Stimulated activated naive CD8-positive, alpha-beta T cell treated with anti-CD3 and anti-CD28 coated beads, Interleukin-15, Interleukin-2, amounts not matched to agents 100 U/mL and 50 U/mL, for 24 hours (primary cell): ENCODE measurements at places on chromosomes 7 and 10.

- no peak for DNase-seq
Observed at GRCh38 chr7:44547536-44548231, 6.6 kb upstream of the NPC1L1 start.

DNA sequence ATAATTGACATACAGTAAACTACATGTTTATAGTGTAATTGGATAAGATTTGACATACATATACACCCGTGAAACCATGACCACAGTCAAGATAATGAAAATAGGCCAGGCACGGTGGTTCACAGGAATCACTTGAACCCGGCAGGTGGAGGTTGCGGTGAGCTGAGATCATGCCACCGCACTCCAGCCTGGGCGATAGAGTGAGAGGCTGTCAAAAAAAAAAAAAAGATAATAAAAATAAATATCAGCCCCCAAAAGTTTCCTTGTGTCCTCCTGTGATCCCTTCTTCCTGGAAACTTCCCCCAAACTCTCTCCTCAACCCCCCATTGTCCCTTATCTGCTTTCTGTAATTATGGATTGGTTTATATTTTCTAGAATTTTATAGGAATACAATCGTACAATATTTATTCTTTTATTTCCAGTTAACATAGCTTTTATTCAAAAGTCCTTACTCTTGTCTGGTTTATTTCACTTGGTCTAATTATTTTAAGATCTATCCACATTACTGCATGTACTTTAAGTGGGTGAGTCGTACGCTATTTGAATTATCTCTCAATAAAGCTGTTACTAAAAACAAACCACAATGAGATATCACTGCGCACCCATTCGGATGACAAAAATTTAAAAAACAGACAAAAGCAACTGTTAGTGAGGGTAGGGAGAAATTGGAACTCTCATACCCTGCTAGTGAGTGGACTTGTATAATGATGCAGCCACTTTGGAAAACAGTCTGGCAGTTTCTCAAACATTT lies 30.1 kb upstream of the TNPO3 start:
- DNase-seq: no peak

- no peak for DNase-seq
Observed at GRCh38 chr10:31479752-31480151, 160.7 kb downstream of the ZEB1 start.

GRCh38 chr7:16688249-16688648 lies 42.3 kb downstream of the BZW2 start:
- DNase-seq: no peak

GRCh38 chr7:4265676-4266075 lies 416.4 kb upstream of the FOXK1 start:
- no peak for DNase-seq

DNA sequence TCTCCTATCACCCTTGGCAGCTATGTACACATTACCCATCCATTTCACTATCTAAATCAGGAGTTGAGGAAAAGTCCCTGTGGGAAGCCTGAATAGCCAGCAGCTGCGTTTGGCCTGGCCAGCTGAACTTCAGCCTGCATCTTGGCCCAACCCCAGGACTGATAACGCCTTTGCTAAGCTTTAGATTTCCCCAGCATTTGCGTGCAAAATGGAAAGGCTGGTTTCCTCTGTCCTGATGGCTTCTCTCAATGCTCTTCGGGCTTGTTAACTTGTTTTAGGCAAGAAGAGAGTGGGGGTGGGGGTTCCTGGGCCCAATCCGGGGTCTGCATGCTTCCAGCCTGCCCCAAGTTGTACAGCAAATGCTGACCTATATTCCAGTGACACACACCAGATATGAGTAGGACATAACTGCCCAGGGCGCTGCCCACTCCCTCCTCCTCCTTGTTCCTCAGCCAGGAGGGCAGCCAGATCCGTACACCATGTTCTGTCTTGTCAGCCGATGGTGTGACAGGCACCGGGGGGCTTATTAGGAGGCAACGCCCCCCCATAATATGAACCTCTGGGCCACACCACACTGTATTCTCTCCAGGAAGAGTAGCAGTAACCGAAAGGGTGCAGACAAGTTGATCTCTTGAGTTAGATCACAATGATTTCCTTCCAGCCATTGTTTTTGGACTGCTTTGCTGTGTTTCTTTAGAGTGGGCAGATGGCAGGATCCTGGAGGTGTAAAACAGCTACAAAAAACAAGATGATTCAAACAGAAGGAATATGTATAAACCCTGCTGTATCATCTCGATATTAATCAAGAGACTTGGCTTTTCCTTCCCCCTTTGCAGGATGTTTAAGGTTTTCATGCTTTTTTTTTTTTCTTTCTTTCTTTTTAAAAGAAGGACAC lies 339.0 kb downstream of the RNLS start:
- DNase-seq: no peak

DNA sequence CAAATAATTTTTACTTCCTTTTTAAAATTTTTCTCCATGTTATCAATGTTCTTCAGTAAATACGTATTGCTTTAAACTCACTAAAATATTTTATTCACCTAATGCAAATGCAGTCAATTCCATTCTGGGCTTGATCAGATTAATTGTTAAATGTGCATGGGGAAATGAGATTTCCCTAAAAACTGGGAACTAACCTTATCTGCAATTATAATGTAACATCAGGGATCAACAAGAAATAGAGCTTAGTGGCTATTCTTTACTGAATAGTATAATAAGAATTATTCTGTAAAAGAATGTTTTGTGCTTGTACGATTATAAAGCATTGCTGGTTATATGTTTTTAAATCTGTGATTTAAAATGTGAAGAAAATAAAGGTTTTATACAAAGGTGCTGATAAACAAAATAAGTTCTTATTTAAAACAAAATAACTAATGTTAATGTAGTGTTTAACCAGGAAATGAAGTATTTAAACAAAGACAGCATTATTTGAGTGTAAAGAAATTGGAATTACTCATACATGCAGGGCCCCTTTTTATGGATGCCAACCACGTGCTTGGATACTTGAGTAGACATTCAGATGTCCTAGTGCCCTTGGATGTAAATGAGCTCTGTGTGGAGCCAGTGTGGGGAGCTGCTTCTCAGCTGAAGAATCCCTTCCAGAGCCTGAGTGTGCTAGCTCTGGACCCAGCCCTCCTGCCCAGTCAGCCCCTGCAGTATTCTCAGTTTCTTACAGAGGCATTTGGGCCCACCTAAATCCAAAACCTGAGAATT lies 84.2 kb downstream of the REEP3 start:
- DNase-seq: no peak

- peak; percentile 10 for DNase-seq
Observed at GRCh38 chr7:116802746-116803152, 59.6 kb upstream of the CAPZA2 start.

DNA sequence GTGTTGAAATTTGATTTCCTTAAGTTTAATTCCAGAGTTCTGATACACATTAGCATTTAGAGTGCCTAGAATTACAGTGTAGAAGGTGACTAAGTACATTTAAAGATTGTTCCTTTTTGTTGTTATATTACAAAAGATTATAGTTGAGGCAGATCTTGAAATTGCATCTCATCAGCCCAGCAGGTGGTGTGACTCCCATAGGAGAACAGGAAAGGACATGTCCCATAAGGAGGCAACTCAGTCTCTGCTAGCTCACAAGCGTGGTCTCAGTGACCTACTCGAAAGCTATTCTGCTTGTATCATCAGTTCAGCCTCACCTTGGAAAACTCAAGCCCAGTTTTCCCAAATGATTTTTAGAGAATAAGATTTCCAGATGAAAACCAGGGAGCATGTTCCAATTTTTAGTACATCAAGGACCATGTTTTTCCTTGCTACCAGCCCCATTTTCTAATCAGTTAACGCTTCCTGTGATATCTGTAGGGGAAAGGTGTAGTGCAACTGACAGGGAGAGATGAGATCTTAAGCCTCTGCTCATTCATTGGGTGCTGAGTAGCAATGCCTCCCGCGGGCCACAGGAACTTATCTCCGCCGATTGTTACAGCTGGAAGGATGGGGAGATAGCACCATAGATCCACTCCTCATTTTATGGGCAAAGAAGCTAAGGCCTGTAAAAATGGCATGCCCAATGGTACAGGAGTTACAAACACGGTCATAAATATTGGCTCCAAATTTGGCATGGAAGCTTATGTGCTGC lies 1.1 kb upstream of the GNAI1 start:
- DNase-seq: no peak

GRCh38 chr10:122990278-122990677 lies 10.1 kb downstream of the PSTK start:
- no peak for DNase-seq

DNA sequence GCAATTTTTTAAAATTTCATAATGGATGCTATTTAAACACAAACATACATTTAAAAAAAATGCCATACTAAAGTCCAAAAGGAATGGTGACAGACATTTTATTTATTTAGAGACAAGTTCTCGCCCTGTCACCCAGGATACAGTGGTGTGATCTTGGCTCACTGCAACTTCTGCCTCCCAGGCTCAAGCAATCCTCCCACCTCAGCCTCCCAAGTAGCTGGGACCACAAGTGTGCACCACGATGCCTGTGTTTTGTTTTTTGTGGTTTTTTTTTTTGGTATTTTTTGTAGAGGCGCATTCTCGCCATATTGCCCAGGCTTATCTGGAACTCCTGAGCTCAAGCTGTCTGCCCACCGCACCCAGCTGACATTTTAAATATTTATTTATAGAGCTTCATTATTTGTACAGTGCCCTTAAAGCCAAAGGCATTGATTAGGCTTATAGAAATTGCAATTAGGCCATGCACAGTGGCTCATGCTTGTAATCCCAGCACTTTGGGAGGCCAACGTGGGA lies 703.5 kb downstream of the AUTS2 start:
- DNase-seq: no peak

DNA sequence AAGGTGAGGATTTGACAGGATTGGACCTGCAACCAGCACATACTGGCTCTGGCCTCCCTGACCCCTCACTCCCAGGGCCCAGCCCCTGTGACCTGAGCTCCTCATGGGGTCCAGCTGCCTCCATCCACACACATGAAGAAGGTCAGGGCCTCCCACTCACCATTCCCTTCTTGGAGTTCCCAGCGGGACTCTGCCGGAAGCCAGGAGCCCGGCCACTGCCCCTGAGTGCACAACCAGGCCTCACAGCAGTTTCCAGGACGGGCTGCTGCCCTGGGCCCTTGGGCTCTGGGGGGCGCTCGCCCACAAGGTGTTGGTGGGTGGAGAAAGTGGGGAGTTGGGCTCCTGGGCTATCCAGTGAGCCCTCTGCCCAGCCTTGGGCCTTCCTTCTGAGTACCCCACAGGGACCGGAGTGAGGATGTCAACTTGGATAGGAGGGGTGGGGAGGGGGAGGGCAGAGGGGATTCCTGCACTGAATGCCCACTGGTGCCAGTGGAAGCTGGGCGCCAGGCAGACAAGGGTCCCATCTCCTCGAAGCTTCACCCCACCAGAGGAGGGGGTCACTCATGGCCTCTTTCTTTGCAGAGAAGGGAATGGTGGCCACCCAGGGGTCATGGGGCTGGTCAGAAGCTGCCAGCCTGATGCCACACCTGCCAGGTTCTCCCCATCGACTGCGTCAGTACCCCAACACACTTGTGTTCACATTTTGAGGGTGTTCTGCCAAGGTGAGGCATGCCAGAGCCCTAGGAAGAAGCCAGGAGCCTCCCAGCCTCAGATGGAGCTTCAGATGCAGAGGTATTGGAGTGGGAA lies 115.3 kb downstream of the PTPN20 start:
- DNase-seq: no peak

DNA sequence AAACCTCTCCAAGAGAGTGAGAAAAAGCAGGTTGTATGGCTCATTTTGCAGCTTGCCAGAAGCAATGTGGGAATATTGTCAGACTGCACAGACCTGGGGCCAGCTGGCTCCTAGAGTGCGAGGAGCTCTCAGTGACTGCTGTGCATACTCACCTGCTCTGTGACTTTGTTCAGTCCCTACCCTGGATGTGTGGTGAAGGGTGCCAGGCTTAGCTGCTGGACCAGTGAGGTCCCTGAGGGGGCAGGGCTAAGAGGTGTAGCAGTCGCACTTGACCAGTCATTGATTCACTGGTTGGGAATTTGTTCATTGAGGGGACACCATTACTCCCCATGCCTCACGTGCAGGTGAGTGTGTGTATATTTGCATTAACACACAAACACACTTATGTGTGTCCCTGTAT lies 60.1 kb downstream of the IKZF1 start:
- DNase-seq: no peak

- DNase-seq: no peak
Observed at GRCh38 chr7:24690251-24690650, 67.0 kb downstream of the GSDME start.

DNA sequence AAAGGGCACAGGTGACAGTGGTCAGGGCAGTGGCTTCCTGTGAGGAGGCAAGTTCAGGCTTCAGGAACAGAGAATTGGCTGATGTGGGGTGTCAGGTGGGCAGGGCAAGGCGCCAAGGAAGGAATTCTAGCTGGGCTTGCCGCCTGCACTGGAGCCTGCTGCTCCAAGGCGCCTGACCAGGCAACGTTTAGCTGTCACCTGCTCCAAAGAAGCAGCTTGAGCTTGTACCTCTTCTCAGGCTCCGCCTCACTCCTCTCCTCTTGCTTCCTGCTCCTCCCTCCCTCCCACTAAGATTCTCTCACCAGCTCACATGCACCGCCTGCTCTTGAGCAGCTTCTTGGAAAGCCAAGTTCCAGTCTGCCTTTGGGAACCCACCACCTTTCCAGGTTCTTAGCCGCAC lies 187.4 kb upstream of the GRB10 start:
- DNase-seq: no peak

GRCh38 chr7:143467724-143468123 lies 9.9 kb upstream of the TAS2R41 start:
- DNase-seq: no peak

DNA sequence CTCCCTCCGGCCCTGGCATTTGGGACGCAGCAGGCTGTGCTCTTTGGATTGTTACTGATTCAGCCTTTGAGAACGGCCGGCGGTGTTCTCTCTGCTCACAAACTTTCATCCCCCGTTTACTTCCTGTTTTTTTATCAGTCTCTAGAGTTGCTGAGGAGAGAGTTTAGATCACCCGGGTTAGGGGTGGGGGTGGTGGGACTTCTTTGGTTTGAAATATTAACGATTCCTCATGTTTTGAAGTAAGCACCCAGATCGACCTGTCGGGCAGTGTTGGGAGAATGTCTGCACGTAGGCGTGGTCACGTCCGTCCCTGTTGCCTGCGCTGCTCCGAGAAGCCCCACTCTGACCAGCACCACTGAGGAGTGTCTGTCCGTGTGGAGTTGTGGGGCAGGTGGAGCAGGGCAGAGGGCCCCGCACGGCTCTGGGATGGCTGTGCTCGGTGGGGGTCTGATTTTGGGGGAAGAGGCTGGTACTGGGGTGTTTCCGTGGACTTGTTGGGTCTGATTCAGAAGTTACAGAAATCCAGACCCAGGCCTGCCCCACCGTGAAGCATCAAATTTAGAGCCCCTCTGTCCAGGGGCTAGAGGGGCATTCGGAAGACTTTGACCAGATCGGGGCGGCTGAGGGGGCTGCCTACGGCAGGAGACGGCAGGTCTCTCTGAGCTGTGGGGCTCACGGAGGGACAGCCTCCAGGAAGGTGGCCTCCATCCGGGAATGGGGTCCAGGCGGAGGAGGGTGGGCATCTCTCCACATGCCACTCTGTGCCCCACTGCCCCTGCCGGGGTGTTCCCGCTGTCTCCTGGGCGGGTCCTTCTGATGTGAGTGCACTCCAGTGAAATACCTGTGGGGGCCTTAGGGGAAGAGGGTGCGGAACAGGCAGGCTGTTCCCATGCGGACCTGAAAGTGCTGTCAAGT lies 7.4 kb downstream of the INPP5A start:
- DNase-seq: no peak

GRCh38 chr10:7547829-7548228 lies 118.9 kb downstream of the ITIH5 start:
- DNase-seq: no peak

- no peak for DNase-seq
Observed at GRCh38 chr7:44647981-44648714, 41.7 kb downstream of the OGDH start.
